CD4-positive, alpha-beta T cell (primary cell): ENCODE measurements at places on chromosomes 6 and 20.

- peak; percentile 66 for DNase-seq
Measured at GRCh38 chr20:63290677-63291472, 2.1 kb upstream of the COL20A1 start.

- DNase-seq: no peak
Measured at GRCh38 chr6:126764671-126765070, 353.8 kb upstream of the RSPO3 start.

- DNase-seq: no peak
Measured at GRCh38 chr20:38383147-38383546, 36.9 kb downstream of the LBP start.

- no peak for DNase-seq
Measured at GRCh38 chr20:3935295-3935955, 46.2 kb downstream of the PANK2 start.

- DNase-seq: no peak
Measured at GRCh38 chr6:169618526-169619490, 83.0 kb downstream of the WDR27 start.

- DNase-seq: no peak
Measured at GRCh38 chr6:166988674-166989201, 10.5 kb upstream of the CEP43 start.

- DNase-seq: no peak
Measured at GRCh38 chr20:62359491-62360121, 7.5 kb downstream of the LAMA5 start.

GRCh38 chr6:2871102-2871501, 29.4 kb upstream of the SERPINB1 start:
- DNase-seq: no peak

DNA sequence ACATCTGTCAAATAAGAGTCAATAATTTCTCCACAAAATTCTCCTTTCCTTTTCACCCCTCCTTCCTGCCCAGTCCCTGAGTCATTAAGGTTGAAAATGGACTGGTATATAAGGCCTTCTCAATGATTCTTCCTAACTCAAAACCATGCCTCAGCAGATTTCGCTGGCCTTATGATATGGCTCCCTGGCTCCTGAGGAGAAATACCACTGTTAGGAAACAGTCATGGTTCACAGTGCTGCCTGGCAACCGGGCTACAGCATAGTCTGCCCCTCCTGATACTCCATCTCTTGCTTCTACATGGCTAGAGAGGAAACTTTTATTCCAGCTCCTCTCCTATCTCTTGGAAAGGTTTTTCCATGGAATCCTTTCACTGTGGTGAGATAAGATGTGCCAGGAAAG, 4.7 kb downstream of the UBE2J1 start:
- DNase-seq: no peak
